ENCODE measurements at places on chromosomes 13 and 19. TPM values are rescaled to one million over a fixed set of nuclear protein-coding genes. Genes with fewer than 3 reads are reported as not detected.

DNA sequence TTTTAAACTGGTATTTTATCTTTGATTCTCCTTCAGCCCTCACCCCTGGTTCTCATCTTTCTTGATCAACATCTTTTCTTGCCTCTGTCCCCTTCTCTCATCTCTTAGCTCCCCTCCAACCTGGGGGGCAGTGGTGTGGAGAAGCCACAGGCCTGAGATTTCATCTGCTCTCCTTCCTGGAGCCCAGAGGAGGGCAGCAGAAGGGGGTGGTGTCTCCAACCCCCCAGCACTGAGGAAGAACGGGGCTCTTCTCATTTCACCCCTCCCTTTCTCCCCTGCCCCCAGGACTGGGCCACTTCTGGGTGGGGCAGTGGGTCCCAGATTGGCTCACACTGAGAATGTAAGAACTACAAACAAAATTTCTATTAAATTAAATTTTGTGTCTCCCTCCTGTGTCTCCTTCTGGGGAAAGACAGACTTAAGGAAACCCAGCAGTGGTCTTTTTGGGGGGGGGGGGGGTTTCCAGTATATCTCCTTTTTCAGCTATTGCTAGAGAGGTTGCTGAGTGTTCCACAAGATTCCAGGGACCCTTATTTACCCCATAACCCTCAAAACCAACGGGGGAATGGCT lies 1.5 kb upstream of the RAD23A start:
- no peak for DNase-seq

DNA sequence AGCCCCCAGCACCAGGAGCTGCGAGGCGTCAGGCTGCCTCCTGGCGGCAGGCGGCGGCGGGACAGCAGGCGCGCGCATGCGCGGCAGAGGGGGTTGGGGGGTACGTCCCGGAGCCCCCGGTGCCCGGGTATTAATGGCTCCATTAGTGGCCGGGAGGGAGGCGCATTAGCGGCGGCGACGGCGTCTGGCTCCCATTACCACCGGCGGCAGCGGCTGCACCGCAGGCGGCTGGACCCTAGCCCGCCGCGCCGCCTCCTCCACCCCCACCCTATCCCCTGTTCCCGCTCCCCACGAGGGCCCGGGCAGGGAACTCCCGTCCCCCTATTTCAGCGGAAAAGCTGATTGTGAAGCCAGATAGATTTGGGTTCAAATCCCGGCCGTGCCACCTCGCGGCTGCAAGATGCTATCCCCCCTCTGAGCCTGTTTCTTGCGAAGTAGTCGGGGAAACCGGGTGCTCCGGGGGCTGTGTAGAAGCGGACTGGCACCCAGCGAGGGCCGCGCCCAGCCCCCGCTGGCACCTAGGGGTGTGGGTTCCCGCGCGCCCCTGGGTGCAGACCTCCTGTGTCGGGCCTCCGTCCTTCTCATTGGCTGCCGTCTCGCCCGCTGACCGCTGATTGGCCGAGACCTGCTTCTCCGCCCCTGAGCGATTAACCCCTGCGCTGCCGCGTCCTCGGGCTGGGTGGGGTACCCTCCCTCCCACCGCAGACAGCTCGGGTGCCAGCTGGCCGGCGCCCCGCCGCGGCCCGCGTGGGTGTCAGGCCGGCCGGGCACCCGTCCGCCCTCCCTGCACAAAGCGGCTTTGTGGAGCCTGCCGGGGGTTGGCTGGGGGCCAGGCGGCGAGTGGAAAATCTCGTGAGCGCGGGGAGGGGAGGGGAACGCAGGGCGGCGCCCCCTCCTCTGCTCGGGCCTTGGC lies 11.1 kb downstream of the CIC start:
- peak; percentile 98 for DNase-seq

GRCh38 chr19:5537870-5538269 lies 29.9 kb downstream of the TINCR start:
- no peak for DNase-seq

GRCh38 chr13:100323937-100324336 lies 235.0 kb downstream of the PCCA start:
- DNase-seq: no peak

DNA sequence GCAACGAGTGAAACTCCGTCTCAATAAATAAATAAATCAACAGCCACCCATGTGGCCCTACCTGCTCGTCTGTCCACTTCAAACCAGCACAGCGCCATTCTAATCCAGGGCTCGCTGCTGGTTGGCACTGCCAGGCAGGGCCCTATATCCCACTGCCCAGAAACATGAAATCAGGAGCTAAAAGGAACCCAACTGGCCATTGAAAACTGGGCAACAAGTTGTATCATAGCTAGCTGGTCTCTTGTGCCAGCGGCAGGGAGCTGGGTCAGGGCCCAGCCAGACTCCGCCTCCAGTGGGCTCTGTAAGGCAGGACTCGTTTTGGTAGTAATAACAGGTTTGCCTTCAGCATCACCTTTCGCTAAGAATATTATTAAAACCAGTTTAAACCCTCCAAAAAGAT lies 39.3 kb downstream of the GGACT start:
- DNase-seq: no peak

DNA sequence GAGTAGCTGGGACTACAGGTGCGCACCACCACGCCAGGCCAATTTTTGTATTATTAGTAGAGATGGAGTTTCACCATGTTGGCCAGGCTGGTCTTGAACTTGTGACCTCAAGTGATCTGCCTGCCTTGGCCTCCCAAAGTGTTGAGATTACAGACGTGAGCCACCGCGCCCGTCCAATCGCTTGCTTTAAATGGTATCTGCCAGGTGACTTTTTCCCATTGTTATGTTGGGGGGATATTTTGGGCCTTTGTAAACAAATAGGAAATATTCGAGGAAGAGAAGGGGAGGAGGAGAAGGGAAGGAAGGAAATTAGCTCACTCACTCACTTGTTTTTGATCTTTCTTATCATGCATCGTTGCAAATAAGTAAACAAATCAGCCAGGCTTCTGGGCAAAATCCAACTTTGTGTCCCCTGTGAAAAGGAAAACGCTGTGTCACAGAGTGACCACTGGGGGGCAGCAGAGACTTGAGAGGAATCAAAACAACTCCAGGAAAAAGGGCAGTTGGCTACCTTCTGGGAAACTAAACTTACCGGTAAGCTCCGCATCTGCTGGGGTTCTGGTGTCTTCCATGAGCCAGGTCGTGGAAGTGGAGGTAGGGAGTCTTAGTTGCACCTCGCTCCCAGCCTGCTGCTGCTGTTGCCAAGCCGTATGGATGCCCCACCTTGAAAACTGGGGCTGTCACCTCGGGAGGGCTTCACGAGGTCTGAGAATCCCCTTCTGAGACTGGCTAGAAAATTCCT lies 9.3 kb upstream of the RANBP3 start:
- no peak for DNase-seq

GRCh38 chr13:56953965-56954364 lies 186.8 kb upstream of the PRR20A start:
- DNase-seq: no peak

DNA sequence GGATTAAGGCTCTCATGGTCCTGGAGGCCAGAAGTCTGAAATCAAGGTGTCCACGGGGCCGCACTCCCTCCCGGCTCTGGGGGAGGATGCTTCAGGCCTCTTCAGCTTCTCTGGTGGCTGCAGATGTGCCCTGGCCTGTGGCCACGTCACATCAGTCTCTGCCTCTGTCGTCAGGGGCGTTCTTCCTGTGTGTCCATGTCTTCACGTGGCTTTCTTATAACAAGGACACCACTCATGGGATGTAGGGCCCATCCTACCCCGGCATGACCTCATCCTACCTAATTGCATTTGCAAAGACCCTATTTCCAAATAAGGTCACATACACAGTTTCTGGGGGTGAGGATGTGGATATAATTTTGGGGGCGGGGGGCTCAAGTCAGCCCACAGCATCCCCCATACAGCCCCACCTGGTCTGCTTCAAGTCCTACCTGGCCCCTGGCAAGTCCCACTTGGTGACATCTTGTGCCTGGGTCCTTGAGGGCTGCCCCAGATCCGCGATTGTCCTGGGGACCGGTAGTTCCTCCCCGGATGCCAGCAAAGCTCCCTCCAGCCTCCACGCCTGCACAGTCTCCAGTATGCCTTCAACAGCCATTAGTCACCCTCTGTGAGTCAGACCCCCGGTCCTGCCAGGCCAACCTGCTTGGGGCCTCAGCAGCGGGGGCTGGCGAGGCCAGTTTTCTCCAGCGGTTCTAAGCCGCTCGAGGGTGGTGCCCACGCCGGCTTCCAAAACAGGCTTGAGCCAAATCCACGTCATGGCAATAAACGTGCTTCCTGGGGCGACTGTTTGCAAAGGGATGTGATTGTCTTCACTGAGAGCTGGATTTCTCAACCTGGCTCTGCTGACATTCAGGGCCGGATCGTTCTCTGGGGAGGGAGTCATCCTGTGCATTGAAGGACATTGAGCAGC lies 32.2 kb downstream of the MYO9B start:
- DNase-seq: peak; percentile 98

DNA sequence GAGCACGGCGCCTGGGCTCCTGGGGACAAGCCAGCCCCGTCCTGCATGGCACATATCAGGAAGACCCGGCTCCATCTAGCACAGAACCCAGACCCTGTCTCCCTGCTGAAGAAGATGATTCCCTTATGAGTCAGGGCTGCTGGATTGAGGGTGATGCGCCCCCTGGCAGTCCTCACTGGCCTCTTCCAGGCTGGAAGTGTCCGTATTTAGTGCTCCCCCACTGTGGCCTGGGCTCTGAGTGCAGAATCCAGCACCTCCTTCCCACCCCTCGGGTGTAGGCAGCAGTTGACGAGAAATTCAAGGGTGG lies 14.9 kb downstream of the COMP start:
- no peak for DNase-seq

GRCh38 chr19:54335164-54335563 lies 3.8 kb downstream of the LILRA4 start:
- no peak for DNase-seq

- DNase-seq: no peak
These were observed 585.3 kb downstream of the FGF9 start for GRCh38 chr13:22256111-22256639.

GRCh38 chr19:56314018-56314380 lies 640 bp downstream of the ZSCAN5A start:
- no peak for DNase-seq

- DNase-seq: no peak
These were observed 2758.2 kb downstream of the PCDH9 start for GRCh38 chr13:64471916-64472315.

- DNase-seq: no peak
These were observed 5.6 kb downstream of the UHRF1 start for GRCh38 chr19:4914736-4915501.

Gene TMED1
- total RNA-seq: 15.4 TPM

Gene ACER1
- total RNA-seq: not detected

Gene ATCAY
- total RNA-seq: not detected

Gene VSTM2B
- total RNA-seq: not detected

Gene APC2
- total RNA-seq: 0.05 TPM

Gene SIGLEC11
- total RNA-seq: 0.95 TPM

Gene POLRMT
- total RNA-seq: 25.6 TPM

Measured in posterior vena cava (tissue), 2 donors.